ENCODE measurements at places on chromosomes 1 and 21.

DNA sequence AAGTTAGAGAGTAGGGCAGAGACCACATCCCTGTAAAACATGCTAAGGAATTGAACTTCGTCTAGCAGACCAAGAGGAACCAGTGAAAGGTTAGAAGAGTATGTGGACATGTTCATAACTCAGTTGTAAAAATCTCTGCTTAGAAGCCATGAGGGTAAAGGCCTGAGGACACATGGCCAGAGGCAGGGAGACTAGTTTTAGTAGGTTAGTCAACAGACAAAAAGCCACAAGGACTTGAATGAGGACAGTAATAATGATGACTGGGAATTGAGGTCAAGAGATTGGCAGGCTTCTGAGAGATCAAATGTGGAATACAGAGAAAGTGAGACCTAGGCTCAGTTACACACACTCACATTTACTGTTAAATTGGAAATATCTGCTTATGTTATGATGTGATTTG, 205.5 kb upstream of the HOOK1 start:
- DNase-seq = no peak

DNA sequence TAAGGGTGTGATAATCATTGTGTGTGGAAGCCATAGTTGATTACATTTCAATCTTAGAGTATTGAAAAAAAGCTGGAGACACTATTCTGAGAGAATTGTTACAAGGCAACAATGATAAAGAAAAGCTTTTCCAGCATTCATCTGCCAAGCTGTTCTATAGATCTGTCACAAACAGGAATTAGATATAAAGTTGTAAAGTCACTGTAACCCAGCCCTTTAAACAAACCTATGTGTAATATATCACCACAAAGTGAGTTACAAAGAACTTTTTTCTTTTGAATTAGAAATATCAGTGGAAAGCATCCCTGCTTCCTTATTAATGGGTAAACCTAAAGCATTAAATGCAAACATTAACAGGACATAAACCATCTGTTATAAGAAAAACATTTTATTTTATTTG, 55.4 kb downstream of the RPAP2 start:
- no peak for DNase-seq

DNA sequence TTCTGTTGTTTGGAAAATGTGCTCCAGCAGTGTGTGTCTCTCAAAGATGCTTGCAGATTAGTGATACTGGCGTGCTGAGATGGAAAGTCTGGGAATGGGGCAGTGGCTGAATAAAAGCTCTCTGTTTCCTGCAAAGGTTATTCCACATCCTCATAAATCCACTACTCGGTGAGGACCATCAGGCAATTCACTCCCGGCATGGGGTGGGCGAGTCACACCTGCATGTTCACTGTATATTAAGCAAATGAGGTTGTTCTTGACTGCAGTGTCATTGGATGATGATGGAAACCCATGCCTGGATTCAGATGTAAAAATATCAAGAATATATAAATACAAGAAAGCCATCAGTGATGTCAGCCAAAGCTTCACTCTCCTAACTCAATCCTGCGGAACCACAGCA, 65.4 kb upstream of the DSCAM start:
- DNase-seq = no peak

- DNase-seq = peak; percentile 37
Measured at GRCh38 chr1:216310776-216311175, 112.5 kb downstream of the USH2A start.

GRCh38 chr1:9293533-9294404, 1.1 kb downstream of the SPSB1 start:
- no peak for DNase-seq

DNA sequence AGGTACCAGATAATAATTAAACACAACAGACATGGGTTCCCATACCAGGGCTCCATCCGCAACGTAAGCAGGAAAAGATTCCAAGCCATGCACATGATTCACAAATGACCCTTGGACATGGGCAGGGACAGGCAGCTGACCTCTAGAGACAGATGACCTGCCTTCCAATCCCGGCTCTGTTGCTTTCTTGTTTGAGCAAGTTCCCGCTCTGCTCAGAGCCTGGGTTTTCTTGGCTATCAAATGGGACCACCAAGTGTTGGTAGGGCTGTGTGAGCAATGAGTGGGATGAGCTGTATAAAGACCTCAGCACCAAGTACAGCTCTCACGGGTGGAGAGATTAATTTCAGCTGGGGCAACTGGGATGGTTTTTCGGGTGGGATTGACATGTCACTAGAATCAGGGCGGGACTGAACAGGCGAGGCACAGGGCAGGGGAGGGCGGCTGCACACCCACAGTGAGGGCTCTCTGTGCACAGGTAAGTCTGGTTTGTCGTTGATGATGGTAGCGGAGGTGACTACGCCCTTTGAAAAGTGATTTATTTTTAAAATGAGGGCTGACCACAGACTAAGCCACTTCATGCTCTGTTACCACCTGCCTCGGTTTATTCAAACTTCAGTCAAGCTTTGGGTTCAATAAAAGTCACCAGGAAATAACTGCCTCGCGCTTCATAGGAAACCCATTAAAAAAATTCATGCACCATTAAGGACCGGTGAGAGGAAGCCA, 57.5 kb upstream of the IFFO2 start:
- DNase-seq = no peak

GRCh38 chr1:209809611-209810010, 3.7 kb upstream of the IRF6 start:
- no peak for DNase-seq

DNA sequence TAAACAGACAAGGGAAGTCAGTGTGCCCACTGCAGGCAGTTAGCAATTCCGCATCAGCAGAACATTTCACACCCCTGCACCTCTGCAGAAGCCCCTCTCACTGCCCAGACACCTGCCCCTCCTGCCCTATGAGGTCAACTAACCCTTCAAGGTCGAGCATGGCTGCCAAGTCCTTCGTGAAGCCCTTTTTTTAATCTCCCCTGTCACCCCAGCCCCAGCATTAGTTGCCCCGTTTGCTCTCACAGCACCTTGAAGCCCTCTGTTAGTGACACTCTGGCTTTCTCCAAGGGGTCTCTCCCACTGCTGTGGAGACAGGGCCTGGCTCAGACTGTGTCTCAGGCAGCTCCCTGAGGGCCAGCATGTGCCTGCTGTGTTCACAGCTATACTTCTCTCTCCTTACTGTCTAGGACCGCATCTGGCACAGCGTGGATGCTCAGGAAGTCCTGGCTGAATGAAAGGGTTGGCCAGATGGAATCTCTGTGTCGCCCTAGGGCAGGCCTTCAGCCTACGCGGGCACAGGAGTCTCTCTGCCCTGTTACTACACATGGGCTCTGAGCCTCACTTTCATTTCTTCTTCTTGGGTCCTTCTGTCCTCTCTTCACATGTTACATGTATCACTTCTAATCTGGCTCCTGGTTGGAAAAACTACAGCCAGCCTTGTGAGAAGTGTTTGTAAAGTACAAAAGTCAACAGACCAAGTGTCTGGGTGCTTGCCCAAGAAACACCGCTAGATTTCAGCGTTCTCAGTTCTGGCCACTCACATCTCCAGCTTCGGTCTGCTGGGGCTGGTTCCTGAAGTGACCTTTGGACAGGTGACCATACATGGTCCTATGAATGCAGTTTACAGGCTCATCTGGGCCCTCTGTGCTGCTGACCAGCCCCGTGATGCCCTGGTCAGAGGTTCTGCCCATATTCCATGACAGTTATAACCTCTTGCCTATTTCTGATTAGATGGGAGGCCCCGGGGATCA, 19.7 kb downstream of the SLC2A1 start:
- peak; percentile 53 for DNase-seq

DNA sequence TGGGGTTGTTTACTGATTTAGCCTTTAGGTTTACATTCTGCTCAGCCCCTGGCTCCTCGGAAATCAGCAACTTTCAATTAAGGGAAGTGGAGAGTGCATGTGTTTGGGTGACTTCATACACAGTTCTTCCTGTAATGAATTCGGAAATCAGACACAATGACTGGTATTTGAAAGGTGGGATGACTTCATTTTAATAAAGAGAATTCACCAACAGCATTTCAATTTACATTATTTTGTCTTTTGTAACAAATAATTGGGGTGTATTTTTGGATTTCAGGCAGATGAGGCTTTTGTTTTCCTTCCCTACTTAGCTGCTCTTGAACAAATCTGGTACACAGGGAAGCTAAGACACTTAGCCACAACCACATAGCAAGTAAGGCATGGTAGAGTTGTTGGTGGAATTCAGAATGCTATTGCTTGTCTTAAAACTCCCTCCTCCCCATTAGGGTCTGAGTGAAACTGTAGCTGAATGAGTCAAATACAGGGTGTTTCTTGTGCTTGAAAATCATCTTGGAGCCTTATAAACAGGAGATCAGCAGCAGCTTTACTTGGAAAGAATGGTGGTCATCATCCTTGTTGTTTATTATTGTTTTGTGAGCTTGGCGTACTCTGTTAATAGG, 917 bp downstream of the STX12 start:
- DNase-seq = no peak

DNA sequence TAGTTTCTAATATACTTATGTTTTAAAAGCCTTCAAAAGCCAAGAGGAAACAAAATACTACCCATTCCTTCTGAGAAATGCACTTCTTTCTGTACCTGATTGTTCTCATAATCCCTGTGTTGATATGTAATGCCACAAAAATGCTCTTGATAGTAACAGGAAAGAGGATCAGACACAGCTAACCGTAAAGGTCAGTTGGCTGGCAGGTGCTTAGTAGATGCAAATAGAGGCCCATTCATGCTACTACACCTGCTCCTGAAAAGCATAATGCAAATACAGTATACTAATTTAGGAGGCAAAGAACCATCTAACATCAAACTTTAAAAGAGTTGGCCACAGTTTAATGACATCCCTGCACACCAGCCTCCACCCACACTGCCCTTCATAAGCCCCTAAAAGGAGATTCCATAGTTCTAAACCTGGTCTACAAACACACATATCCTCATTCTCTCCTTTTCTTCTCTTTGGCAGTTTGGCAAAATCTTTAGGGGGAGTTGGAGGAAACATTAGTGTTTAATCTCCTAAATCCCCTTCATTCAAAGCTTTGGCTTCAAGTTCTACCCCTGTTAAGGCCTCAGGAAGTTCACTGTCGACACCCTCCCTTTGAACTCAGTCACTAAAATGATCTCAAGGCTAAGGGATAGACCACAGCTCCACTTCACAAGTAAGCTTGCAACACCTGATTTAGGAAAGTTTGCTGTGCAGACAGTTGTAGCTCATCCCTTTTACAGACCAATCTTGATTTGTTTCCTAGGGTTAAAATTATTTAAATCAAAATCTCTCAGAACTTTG, 2.9 kb upstream of the CD46 start:
- DNase-seq = peak; percentile 94

DNA sequence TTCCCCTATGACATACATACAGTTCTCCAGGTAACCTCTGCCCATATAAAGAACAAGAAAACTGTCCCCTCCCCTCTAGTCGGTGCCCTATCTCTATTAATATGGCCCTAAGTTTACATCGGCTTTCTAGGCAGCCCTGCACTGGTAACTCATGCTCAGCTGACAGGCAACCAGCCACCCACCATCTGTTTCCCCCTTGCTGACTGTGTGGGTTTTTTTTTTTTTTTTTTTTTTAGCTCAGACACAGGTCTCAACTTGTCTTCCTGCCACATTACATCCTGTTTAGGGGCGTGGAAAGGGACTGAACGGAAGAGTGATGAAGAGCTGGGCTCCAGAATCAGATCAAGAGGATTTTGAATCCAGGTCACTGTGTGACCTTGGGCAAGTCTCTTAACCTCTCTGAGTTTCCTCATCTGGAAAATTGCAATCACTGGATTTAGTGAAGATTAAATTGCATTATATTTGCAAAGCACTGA, 14.0 kb downstream of the LAPTM5 start:
- no peak for DNase-seq

DNA sequence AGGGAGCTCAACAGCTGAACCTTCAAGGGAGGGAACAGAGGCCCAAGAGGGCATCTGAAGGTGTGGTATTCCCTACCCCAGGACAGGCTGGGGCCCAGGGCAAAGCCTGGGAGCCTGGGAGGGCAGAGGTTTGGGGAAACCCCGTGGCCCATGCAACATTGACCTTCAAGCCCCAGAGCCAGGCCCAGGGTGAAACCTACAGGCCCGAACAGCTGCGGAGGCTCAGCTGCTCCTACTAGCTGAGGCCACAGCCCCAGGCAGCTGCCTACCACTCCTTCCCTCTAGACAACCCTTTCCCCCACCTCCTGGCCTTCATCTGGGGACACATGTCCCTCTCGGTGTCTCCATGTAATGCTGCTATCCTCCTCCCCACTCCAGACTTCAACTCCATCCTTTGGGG, 3.2 kb downstream of the LAD1 start:
- no peak for DNase-seq

All from NCI-H2029 treated with DMSO at 0.1 percent for 48 hours (cell line).